ENCODE measurements at places on chromosomes 6 and 20.

DNA sequence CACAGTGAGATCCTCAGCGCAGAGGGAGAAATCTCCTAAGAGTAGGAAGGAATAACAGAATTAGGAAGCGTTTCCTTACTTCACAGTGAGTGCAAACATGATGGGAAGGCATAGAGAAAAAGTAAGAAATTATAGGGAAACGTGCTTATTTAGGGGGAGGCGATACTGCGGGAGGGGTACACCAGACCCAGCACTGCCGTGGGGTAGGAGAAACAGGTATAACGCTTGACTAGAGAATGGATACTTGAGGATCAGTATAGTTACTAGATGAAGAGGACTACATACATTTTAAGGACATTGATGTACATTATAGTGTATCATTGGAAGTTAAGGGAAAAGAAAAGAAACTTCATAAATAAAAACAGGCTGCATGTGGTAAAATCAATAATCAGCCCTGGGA is 26.8 kb upstream of the HLA-E start:
- DNase-seq: no peak

DNA sequence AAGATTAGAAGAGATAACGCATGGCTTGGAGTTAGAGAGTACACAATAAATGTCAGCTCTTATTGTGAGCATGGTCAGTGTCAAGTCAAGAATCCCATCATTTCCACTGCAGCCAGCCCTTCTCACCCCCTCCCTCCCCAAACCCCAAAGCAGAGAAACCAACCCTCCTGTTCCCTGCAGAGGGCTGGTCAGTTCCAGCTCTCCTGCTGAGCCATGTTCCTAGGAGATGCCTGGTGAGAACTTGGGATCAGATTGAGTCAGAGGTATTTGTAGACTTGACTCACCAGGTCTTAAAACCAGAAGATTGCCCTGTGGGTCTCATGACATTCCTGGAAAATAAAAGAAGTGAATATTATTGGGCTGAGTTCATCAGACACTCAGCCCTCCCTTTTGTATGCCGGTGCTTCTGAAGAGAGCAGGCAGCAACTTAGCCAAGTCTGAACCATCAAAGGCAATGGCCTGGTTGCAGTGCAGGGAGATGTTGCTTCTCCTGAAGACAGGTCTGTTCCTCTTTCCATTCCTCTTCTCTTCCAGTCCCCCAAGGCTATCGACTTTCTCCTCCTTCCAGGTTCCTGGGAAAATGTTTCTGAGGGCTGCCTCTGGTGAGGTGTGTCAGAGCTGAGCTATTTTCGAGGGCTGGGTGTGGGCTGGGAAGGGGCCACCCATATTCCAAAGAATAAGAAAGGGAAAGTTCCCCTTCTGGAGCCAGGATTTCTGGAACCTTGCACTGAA is 278.2 kb upstream of the SUPT3H start:
- no peak for DNase-seq

- no peak for DNase-seq
These were observed 204.7 kb upstream of the SULF2 start for GRCh38 chr20:47989957-47990356.

DNA sequence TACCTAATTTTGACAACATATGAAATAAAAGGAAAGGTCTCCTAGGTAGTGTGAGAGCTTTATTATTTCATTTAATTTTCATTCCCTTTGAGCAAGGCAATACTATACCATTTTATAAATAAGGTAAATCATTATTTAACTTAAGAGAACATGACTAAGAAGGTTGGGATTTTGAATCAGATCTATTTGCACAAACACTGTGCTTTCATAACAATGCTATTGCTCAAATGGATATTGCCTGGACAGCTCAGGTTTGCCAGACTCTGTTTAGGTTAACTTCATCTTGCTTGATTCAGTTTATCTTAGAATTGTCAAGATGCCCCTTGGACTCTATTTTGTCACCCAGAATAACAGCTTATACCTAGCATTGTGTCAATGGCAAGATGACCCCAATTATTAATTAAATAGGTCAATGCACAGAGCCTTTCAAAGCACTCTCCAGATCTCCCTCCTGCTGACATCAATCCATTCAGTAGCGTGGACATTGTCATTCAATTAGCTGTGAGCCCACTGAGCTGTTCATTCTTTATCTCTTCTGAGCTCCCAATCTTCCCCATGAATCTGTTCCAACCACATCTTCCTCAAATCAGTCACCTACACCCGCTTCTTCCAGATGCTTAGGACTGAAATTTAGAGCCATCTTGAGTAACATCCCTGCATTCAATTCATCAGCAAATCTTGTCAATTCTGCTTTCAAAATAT is 42.1 kb upstream of the TMEM30A start:
- DNase-seq: no peak
